T-helper 17 cell (primary cell): ENCODE measurements at places on chromosomes 1 and 21.

- H3K36me3 ChIP-seq, result no peaks in the 10 kb centered on the region
- H3K27ac ChIP-seq, result no peak overlapping the region
- H3K27me3 ChIP-seq, result no peaks in the 10 kb centered on the region
- no peak overlapping the region for H3K4me3 ChIP-seq
- DNase-seq, result no peak
These were observed 271.0 kb downstream of the DSCAM start for GRCh38 chr21:40575976-40576375.

DNA sequence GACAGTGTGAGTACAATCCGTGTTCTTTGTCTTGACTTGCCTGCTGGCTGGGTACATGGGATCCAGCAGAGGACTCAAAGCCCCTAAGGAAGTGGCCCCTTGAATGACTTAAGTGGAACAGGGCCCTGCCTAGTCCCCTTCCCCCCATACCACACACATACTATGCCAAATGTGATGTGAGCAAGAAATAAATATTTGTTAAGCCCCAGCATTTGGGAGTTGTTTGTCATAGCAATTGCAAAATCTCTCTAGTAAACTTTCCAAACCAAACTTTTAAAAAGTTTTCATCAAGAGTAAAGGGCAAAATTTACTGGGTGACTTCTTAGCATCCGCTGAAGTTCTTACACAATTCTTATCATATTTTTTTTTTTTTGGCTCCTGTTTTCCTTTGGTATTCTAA, 32.5 kb upstream of the CACHD1 start:
- H3K27me3 ChIP-seq, result peaks cover 18% of the 10 kb centered on the region
- H3K4me3 ChIP-seq, result no peak overlapping the region
- no peaks in the 10 kb centered on the region for H3K4me1 ChIP-seq

DNA sequence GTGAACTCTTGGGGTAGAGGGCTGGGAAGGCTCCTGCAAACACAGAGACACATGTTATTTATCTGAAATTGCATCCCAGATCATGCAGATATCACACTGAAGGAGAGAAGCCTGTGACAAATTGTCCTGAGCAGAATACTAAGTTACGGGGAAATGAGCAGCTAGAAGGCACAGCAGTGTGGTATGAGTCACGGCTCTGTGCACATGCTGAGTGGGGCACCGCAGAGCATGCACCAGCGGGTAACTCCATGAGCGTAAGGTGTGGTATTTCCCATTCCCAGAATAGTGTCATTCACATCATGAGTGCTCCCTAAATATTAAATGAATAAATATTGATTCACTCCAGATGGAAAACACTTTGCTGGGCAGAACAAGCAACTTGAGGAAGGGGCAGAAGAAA, 21.3 kb upstream of the FCRL2 start:
- H3K36me3 ChIP-seq, result no peaks in the 10 kb centered on the region
- H3K4me1 ChIP-seq, result no peaks in the 10 kb centered on the region
- H3K27ac ChIP-seq, result no peak overlapping the region

- no peak overlapping the region for H3K4me3 ChIP-seq
- no peaks in the 10 kb centered on the region for H3K4me1 ChIP-seq
- H3K27ac ChIP-seq, result no peak overlapping the region
- peaks cover 23% of the 10 kb centered on the region for H3K27me3 ChIP-seq
- no peaks in the 10 kb centered on the region for H3K36me3 ChIP-seq
- no peak for DNase-seq
These were observed 42.2 kb downstream of the CLDN14 start for GRCh38 chr21:36437745-36438128.

DNA sequence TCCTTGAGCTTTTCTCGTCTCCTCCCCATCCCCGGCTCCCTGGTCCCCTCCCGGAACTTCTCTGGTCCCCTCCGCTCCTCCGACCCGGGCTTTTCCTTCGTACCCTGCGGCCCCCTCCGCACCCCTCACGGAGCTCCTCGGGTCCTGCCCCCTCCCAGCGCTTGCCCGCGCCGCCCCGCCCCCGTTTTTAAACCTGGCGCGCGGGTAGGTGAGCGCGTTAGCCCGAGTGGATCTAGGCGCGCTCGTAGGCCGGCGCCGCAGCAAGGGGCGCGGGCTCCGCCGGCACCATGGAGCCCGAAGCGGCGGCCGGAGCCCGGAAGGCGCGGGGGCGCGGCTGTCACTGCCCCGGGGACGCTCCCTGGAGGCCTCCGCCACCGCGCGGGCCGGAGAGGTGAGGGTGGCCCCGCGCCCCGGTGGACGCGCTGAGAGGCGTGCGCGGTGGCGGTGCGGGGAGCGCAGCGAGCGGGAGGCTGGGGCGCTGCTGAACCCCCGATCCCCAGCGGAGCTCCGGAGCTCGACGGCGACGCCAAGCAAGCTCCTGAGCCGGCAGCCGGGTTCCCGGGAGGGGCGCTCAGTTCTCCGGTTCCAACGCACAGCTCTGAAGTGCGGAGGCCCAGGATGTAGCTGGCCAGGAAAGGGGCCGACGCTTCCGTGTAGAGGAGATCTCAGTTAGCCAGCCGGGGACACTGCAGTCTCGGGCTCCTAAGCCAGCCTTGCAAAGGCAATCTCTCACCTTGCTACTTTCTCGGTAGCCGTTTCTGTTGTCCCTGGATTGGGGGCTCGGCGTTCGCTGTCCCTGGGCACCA, at the start of gene RIPPLY3:
RIPPLY3 (plus strand) TSS at position 217 of the 806 bp plus-strand sequence; CDS start at position 288, 71 bp downstream.
- no peak within 1 kb of the TSS for H3K27ac ChIP-seq
- peak within 1 kb of the TSS; percentile 75 for H3K4me3 ChIP-seq
- H3K36me3 ChIP-seq, result no peaks in the 10 kb centered on the region
- H3K27me3 ChIP-seq, result peaks cover 14% of the 10 kb centered on the region

- H3K4me3 ChIP-seq, result no peak overlapping the region
- DNase-seq, result no peak
- H3K36me3 ChIP-seq, result peaks cover 3% of the 10 kb centered on the region
- H3K4me1 ChIP-seq, result peaks cover 2% of the 10 kb centered on the region
- H3K27ac ChIP-seq, result no peak overlapping the region
- peaks cover 66% of the 10 kb centered on the region for H3K27me3 ChIP-seq
These were observed 179.3 kb upstream of the HMGB4 start for GRCh38 chr1:33684396-33685179.

- DNase-seq, result no peak
- no peak overlapping the region for H3K27ac ChIP-seq
- peaks cover 4% of the 10 kb centered on the region for H3K36me3 ChIP-seq
- H3K4me1 ChIP-seq, result no peaks in the 10 kb centered on the region
- no peak overlapping the region for H3K4me3 ChIP-seq
- peaks cover 43% of the 10 kb centered on the region for H3K27me3 ChIP-seq
These were observed 7.4 kb downstream of the DSCAM start for GRCh38 chr21:40839521-40839920.

GRCh38 chr1:33471416-33471815, 1.0 kb upstream of the ZSCAN20 start:
- no peak for DNase-seq
- peaks cover 3% of the 10 kb centered on the region for H3K27me3 ChIP-seq
- H3K4me1 ChIP-seq, result peaks cover 28% of the 10 kb centered on the region
- H3K4me3 ChIP-seq, result peak overlapping the region; percentile 9
- peak overlapping the region; percentile 91 for H3K27ac ChIP-seq
- no peaks in the 10 kb centered on the region for H3K36me3 ChIP-seq

DNA sequence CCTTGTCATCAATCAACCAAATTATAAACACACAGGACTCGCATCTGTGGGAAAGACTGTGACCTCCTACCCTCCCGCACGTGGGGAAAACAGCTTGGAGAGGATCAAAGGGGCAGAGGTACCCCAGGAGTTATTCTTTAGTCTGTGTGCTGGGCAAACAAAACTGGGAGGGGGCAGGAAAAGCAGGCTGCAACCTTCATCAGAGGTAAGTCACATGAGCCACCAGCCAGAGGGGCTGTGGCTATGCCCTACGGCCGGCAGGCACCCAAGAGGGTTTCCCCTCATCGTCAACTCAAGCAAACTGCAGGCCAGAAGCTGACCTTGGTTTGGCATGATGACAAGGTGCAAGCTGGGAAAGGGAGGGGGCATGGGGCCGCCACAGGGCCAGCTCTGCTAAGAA, 12.5 kb downstream of the SMIM12 start:
- H3K36me3 ChIP-seq, result peaks cover 9% of the 10 kb centered on the region
- no peaks in the 10 kb centered on the region for H3K27me3 ChIP-seq
- DNase-seq, result no peak
- H3K4me1 ChIP-seq, result peaks cover 27% of the 10 kb centered on the region
- no peak overlapping the region for H3K27ac ChIP-seq
- no peak overlapping the region for H3K4me3 ChIP-seq

GRCh38 chr1:68129536-68130250, 79.3 kb upstream of the DIRAS3 start:
- no peak overlapping the region for H3K27ac ChIP-seq

DNA sequence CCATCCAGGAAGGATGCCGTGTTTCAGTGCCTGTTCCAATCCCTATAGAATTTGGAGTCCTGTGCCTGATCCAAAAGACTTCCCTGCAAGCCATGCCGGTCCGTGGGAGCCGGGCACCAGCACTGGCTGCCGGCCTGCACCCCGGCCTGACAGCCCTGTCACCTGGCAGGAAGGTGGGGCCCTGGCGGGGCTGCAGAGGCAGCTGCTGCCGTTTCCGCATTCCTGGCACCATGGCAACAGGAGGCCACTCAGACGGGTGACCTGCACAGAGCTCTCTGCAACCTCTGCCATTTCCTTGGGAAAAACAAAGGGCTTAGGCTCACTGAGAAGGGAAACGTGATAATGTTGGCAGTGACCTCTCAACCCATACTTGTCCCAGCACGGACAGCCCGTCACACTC, 63.2 kb upstream of the TMEM51 start:
- H3K4me3 ChIP-seq, result no peak overlapping the region
- DNase-seq, result no peak
- H3K27me3 ChIP-seq, result peaks cover 19% of the 10 kb centered on the region
- H3K36me3 ChIP-seq, result no peaks in the 10 kb centered on the region

GRCh38 chr21:31351438-31351837, 7.4 kb upstream of the TIAM1 start:
- H3K27ac ChIP-seq, result peak overlapping the region; percentile 5
- no peaks in the 10 kb centered on the region for H3K36me3 ChIP-seq
- H3K4me1 ChIP-seq, result peaks cover 28% of the 10 kb centered on the region
- no peak for DNase-seq

GRCh38 chr1:20847611-20848080, 60.5 kb upstream of the HP1BP3 start:
- no peak overlapping the region for H3K4me3 ChIP-seq
- H3K4me1 ChIP-seq, result peaks cover 2% of the 10 kb centered on the region
- peaks cover 10% of the 10 kb centered on the region for H3K36me3 ChIP-seq

DNA sequence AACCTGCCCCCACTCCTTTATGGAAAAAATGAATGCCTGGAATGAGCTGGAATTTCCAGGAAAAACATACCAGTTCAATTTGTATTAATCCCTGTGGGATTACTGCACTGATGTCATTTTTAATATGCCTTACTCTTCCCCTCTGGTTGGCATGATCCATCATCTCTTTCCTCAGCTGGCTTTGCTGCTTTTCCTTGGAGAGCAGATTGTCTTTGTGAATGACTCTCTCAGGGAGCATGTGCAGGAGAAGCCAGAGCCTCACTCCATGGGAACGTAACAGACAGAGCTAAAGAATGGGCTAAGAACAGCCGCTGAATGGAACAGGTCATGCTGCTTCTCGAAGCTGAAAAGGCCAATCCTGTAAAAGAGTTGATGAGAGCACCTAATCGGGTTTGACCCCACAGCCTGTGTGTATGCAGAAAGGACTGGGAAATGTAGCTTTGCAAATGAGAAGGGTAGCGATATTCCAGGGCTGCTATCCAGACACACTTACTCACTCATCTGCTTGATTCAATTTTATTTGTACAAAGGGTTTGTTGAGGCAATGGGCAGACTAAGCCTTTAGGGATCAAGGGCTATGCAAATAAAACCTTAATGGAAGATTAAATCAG, 20.7 kb downstream of the PHC2 start:
- no peak for DNase-seq
- no peak overlapping the region for H3K27ac ChIP-seq
- H3K4me1 ChIP-seq, result no peaks in the 10 kb centered on the region
- H3K27me3 ChIP-seq, result peaks cover 30% of the 10 kb centered on the region
- H3K36me3 ChIP-seq, result peaks cover 3% of the 10 kb centered on the region

- peaks cover 12% of the 10 kb centered on the region for H3K4me1 ChIP-seq
- no peak overlapping the region for H3K27ac ChIP-seq
- H3K36me3 ChIP-seq, result peaks cover 5% of the 10 kb centered on the region
- no peak for DNase-seq
- H3K27me3 ChIP-seq, result no peaks in the 10 kb centered on the region
These were observed 84.5 kb downstream of the RPS6KC1 start for GRCh38 chr1:213135572-213135971.

DNA sequence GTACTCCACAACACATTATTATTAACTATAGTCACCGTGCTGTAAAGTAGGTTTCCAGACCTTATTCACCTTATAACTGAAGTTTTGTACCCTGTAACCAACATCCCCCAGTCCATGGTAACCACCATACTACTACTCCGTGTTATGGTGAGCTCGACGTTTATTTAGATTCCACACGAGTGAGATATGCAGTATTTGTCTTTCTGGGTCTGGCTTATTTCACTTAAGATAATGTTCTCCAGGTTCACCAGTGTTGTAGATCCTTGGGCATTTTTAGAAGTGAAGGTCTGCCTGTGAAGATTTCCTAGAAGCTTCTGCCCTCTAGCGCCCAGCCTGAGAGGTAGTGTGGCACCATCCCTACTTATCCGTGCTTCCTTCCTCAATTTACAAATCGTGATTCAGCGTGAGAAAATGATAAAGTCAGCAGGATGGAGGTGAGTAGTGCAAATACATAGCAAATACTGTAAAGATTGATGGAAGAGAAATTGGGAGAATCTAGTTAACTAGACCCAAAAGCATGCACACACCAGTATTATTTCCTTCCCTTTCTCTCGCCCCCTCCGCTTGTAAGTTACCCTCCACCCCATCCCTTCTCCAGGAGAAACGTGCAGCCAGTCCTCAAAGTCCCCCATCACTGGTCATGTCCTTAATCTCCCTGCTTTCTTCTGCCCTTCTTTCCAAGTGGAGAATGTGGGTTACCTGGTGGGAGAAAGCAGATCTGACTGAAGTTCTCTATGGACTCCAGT, 36.0 kb upstream of the DISC1 start:
- H3K27ac ChIP-seq, result no peak overlapping the region
- no peak for DNase-seq
- H3K36me3 ChIP-seq, result no peaks in the 10 kb centered on the region
- H3K4me3 ChIP-seq, result no peak overlapping the region
- no peaks in the 10 kb centered on the region for H3K27me3 ChIP-seq

GRCh38 chr1:214808845-214809460, 206.0 kb downstream of the CENPF start:
- H3K27ac ChIP-seq, result no peak overlapping the region
- H3K36me3 ChIP-seq, result no peaks in the 10 kb centered on the region
- no peak overlapping the region for H3K4me3 ChIP-seq

GRCh38 chr1:156070548-156070947, 9.6 kb downstream of the RAB25 start:
- DNase-seq, result no peak
- peaks cover 11% of the 10 kb centered on the region for H3K27me3 ChIP-seq
- H3K4me3 ChIP-seq, result no peak overlapping the region
- H3K27ac ChIP-seq, result no peak overlapping the region
- no peaks in the 10 kb centered on the region for H3K36me3 ChIP-seq

DNA sequence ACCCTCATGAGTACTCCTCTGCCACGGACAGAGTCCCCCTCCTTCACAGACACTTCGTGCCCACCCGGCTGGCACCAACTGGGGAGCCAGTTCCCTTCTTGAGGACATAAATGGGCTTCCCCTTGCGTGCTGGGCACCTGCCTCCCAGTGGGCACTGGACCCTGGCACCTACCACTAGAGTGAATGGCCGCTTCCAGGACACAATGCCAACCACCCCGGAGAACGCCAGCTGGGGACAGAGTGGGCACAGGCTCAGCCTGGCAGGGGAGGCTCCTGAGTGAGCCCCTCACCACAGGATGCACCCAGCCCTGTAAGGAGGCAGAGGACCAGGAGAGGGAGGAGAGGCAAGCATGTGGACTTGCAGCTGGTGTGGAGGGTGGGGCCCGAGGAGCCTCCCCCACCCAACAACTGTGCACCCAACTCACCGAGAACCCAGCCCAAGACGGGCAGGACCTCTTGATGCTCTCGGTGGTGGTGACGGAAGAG, 1.0 kb downstream of the ENTREP3 start:
- no peaks in the 10 kb centered on the region for H3K27me3 ChIP-seq
- peaks cover 38% of the 10 kb centered on the region for H3K4me1 ChIP-seq
- H3K27ac ChIP-seq, result peak overlapping the region; percentile 59
- peak overlapping the region; percentile 86 for H3K4me3 ChIP-seq
- DNase-seq, result no peak
